ENCODE measurements at places on chromosomes 5 and 9.

DNA sequence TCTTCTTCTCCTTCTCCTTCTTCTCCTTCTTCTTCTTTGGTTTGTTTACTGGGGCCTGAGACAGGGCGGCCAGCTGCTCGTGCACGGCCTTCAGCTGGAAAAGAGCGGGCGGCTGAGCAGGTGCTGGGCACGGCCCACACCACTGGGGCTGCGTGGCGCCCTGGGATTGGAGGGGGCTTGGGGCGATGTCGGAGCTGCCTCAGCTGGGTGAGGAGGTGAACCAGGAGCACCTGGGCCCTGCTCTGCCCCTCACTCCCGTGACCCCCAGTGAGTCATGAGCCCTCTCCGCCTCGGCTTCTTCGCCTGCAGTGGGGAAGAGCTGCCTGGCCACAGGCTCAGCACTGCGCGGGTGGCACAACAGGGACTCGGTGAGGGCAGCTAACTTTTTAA lies 14.9 kb downstream of the BRD3OS start:
- DNase-seq, result no peak

- DNase-seq, result no peak
Measured at GRCh38 chr5:132425975-132426524, 56.5 kb downstream of the SLC22A5 start.

- no peak for DNase-seq
Measured at GRCh38 chr9:96574931-96575351, 44.7 kb downstream of the CDC14B start.

GRCh38 chr5:73380710-73381589 lies 67.6 kb downstream of the FOXD1 start:
- DNase-seq, result no peak

DNA sequence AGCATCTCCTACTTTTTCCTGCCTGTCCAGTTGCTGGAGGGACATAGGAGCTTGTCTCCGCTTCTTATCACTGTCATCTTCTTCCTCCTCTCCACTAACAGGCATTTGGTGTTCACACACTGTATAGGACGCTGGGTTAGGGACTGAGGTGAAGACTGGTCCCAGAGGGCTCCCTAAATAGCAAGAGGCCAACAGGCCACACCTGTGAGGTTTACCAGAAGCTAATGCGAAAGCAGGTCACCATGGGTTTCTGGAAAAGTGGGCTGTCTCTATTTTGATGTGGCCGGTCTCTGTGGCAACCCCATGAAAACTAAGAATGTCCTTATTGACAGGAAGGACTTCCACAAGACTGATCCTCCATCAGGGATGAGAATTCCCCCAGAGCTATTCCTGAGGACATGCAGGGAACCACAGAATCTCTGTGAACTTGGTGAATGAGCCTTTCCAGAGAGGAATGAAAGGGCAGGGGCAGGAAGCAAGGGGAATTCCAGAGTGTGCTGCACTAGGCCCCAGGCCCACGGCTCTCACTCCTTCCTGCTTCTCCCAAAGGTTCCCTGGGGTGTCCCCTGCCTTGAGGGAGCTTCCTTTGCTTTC lies 61.7 kb downstream of the DAP start:
- DNase-seq, result no peak

All from CD4-positive, alpha-beta T cell treated with Interleukin-15 for 4 hours (primary cell).